ENCODE measurements at places on chromosomes 1 and 21.

DNA sequence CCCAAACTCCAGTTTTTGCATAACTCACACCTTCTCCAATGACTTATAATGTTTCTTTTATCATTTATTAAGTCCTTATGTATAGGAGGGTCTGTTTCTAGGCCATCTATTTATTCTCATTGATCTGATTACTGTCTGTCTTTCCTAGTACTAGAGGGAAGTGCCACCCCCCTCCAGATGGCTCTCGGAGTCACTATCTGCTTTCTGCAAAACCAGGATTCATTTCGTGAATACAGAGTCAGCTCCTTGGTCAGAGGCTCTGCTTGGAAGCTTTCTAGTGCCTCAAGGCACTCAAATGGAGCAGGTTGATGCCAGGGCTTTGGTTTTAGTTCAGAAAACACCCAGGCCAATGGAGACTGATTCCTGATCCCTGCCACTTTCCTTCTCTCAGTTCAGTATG, 102.3 kb upstream of the CD34 start:
- no peak for DNase-seq

DNA sequence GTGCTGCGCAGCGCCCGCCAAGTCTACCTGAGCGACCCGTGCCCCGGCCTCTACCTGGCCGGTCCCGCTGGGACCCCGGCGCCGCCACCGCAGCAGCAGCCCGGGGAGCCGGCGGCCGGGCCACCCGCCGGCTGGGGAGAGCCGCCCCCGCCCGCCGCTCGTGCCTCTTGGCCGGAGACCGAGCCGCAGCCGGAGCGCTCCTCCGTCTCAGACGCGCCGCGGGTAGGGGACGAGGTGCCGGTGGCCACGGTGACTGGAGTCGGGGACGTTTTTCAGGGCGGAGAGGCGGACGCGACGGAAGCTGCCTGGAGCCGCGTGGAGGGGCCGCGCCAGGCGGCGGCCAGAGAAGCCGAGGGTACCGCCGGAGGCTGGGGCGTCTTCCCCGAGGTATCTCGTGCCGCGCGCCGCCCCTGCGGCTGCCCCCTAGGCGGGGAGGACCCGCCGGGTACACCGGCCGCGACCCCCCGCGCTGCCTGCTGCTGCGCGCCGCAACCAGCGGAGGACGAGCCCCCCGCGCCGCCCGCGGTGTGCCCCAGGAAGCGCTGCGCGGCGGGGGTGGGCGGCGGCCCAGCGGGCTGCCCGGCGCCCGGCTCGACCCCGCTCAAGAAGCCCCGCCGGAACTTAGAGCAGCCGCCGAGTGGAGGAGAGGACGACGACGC, 646 bp downstream of the IER5 start:
- no peak for DNase-seq

GRCh38 chr21:31555741-31556191, 103.7 kb upstream of the SOD1 start:
- DNase-seq, result no peak

DNA sequence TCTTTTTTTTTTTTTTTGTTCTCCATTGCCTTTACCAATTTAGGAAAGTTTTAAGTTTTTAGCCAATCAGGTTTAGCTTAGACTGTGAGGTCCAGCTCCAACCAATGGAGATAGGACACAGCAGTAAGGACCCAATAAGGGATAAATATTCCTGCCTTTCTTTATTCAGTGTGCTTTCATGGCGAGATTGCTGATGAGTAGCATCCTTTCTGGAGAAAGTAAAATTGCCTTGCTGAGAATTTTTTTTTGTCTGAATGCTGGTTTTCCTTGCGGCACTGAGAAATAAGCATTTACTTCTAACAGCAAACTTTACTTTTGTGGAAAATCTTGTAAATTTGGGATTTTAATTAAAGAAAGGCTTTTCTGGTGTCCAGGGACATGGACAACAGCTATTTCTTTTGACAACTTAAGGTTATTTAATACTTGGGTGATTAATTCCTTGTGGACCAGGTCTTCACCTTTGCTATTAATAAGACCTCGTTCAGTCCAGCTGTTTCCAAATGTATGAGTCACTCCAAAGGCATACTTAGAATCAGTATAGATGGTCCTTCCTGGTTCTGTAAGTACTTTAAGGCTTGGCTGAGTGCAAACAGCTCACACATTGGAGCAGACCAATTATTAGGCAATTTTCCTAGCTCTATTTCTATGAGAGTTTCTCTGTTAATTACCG, 54.1 kb downstream of the SERINC2 start:
- DNase-seq, result no peak

- DNase-seq, result no peak
These were observed 21.2 kb upstream of the TTLL7 start for GRCh38 chr1:84020151-84020550.

DNA sequence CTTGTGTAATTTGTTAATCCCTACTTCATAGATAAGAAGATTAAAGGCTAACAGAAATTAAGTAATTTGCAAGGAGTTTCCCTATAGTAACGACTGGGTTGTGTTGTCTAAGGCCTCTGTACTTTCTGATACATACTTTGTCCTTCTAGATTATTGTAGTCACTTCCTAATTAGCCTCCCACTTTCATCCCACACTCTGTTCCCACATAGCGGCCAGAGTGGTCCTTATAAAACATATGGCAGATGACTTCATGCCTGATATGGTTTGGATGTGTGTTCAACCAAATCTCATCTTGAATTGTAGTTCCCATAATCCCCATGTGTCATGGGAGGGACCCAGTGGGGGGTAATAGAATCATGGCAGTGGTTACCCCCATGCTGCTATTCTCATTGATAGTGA, 120.5 kb upstream of the DAB1 start:
- no peak for DNase-seq

DNA sequence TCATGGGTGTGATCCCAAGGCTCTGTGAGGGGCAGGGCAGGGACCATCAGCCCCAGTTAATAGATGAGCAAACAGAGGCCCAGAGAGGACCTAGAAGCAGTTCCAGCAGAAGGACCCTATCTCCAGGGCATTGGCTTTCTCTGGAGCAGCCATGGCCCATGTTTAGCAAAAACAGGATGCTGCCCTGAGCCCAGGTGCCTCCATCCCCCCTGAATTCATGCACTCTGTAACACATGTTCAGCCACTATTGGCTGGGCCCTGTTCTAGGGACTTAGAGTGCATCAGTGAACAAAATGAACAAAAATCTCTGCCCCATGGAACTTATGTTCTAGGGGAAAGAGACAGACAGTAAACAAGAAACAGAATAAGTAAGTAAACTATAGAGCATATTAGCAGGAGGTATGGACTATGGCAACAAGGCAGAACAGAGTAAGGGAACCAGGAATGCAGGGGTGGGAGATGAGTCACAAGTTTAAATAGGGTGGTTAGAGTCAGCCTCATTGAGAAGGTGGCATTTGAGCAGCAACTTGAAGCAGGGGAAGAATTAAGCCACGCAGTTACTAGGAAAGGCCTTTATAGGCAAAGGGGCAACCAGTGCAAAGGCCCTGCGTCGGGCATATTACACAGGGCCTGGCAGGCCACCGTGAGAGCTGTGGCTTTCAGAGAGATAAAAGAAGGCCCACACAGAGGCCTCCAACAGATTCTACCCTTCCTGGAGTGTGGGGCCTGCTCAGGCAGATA, 185.9 kb upstream of the EDN2 start:
- no peak for DNase-seq

DNA sequence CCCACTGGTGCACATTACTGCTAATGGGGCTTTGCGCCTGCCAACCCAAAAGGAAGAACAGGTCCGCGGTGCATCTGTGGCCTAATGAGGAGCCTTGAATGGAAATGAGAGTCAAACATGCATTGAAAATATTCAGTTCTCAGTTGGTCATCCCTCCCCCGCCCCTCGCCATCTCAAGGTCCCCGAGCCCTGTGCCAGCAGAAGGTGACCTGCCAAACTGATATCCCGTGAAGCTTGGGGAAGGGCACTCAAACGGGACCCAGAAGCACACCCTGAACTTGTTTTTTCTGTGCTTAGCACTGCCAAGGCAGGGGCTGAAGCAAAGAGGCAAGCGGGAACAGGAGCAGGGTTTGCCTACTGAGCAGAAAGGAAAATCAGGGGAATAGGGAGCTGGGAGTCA, 67.9 kb upstream of the ZNF648 start:
- DNase-seq, result no peak

GRCh38 chr1:64209221-64209620, 5.8 kb downstream of the UBE2U start:
- DNase-seq, result no peak

GRCh38 chr1:241212628-241213027, 144.4 kb downstream of the RGS7 start:
- no peak for DNase-seq

- DNase-seq, result no peak
These were observed 91.9 kb downstream of the GTF2B start for GRCh38 chr1:88799491-88799890.

GRCh38 chr1:183417772-183418491, at the start of gene NMNAT2:
Gene NMNAT2 (minus strand): TSS chr1:183418380. CDS start chr1:183418267, 113 bp downstream.
- DNase-seq, result no peak

GRCh38 chr1:169957884-169958283, 64.2 kb upstream of the SCYL3 start:
- no peak for DNase-seq

GRCh38 chr1:113534875-113535274, 144.6 kb downstream of the MAGI3 start:
- no peak for DNase-seq

DNA sequence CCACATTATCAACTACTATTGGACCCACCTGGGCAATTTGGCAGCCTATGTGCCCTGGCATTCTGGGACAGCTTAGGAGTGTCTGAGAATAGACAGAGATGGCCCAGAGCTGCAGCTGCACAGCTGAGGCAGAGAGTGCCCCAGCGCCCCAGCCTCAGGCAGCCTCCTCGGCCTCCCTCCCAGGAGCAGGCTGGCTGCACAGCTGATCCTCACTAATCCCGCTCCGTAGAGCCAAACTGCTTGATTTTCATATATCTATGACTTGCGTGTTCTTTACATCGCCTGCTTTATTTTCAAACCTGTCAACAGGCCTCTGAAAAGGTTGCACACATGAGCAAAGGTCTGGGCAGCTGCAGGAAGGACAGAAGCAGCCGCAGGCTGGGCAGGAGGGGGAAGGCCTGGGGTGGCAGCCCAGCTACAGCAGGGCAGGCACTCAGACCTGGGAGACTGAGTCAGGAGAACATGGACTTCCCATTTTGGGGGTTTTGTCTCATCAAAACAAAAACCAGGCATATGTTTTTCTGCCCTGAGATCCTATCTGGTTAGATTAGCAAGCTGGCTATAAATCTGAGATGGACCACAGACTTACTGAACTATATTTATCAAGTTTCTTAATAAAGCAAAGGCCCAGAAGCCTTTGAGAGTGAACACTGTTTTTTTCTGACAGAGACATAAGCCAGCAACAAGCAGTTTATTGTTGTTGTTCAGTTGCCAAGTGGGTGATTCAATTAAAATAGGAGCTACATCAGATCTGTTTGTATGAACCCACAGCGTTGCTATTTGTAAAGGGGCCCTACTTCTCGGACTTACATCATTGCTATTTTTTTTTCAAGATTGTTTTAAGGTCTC, 301.8 kb upstream of the DUSP10 start:
- no peak for DNase-seq

Data from T-cell (primary cell).